ENCODE measurements at places on chromosomes 5 and 9. TPM values are rescaled to one million over a fixed set of nuclear protein-coding genes. Genes with fewer than 3 reads are reported as not detected.

Gene LECT2
- total RNA-seq, result not detected

Gene PRKAA1
- total RNA-seq, result 43.8 TPM

Gene OR13D1
- total RNA-seq, result not detected

Gene OR1J4
- total RNA-seq, result not detected

Gene N4BP3
- 14.0 TPM for total RNA-seq

DNA sequence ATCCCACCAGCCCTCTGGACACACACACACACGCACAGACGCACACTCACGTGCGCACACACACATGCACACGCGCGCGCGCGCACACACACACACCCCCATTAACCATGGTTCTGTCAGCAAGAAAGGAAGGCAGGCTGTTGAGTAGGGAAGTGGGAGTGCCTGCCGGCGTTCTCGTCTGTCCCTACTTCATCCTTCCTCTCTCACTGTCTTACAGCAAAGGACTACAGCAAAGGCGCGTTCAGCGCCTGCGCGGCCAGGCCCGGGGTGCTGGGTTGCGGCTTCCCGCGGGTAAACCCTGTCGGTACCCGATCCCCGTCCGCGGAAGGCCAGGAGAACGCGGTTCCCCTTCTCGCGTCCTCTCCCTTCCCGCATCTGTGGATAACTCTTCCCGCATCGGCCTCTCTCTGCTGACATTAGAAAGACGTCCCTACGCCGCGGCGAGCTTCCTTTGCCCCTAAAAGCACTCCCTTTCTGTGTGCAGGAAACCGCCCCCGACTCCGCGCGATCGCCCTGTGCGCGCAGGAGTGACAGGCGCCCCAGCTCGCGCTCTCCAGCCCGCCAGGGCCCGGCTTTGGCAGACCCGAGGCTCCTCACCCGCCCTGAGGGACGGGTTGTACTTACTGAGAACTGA, 219.2 kb downstream of the AGTPBP1 start:
- H3K4me1 ChIP-seq, result no peaks in the 10 kb centered on the region
- H3K4me3 ChIP-seq, result peak overlapping the region; percentile 7
- peak overlapping the region; percentile 45 for H3K27ac ChIP-seq
- DNase-seq, result no peak
- H3K36me3 ChIP-seq, result no peaks in the 10 kb centered on the region

- no peak for DNase-seq
- H3K36me3 ChIP-seq, result no peaks in the 10 kb centered on the region
- H3K27ac ChIP-seq, result no peak overlapping the region
These were observed 87.8 kb upstream of the SLC27A6 start for GRCh38 chr5:128877476-128877875.

GRCh38 chr9:89941875-89942274, 337.1 kb downstream of the GADD45G start:
- no peak overlapping the region for H3K4me3 ChIP-seq
- peaks cover 12% of the 10 kb centered on the region for H3K4me1 ChIP-seq
- DNase-seq, result no peak
- no peak overlapping the region for H3K27ac ChIP-seq
- no peaks in the 10 kb centered on the region for H3K27me3 ChIP-seq

GRCh38 chr9:108668938-108669335, 186.8 kb downstream of the ACTL7B start:
- no peaks in the 10 kb centered on the region for H3K27me3 ChIP-seq
- H3K4me3 ChIP-seq, result no peak overlapping the region
- H3K27ac ChIP-seq, result peak overlapping the region; percentile 62
- peaks cover 39% of the 10 kb centered on the region for H3K4me1 ChIP-seq
- no peak for DNase-seq

GRCh38 chr5:134436523-134437339, 25.1 kb upstream of the CDKN2AIPNL start:
- H3K4me3 ChIP-seq, result no peak overlapping the region
- peak overlapping the region; percentile 47 for H3K27ac ChIP-seq
- no peaks in the 10 kb centered on the region for H3K27me3 ChIP-seq
- no peaks in the 10 kb centered on the region for H3K36me3 ChIP-seq
- peak; percentile 48 for DNase-seq

- no peaks in the 10 kb centered on the region for H3K4me1 ChIP-seq
- no peak overlapping the region for H3K4me3 ChIP-seq
- H3K36me3 ChIP-seq, result no peaks in the 10 kb centered on the region
- no peak overlapping the region for H3K27ac ChIP-seq
- H3K27me3 ChIP-seq, result no peaks in the 10 kb centered on the region
These were observed 127.0 kb upstream of the VLDLR start for GRCh38 chr9:2494562-2494961.

DNA sequence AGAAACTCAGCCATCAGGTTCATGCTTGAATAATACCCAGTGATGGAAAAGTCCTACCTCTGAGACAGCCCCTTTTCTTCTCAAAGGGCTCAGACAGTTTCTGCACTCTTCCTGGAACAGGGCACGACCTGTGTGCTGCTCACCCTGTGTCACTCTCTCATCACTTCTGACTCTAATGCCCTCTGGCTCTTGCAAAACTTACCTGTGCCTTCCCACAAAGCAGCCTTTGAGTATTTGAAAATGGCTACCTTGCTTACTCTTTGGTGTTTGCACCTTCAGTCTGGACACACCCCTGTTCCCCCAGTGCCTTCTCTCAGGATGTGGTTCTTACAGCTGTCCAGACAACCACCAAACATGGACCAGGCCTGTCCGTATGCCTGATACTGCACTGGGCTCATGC, 171.4 kb downstream of the GRIA1 start:
- H3K27ac ChIP-seq, result no peak overlapping the region
- DNase-seq, result no peak
- no peaks in the 10 kb centered on the region for H3K27me3 ChIP-seq
- no peaks in the 10 kb centered on the region for H3K4me1 ChIP-seq
- no peaks in the 10 kb centered on the region for H3K36me3 ChIP-seq

DNA sequence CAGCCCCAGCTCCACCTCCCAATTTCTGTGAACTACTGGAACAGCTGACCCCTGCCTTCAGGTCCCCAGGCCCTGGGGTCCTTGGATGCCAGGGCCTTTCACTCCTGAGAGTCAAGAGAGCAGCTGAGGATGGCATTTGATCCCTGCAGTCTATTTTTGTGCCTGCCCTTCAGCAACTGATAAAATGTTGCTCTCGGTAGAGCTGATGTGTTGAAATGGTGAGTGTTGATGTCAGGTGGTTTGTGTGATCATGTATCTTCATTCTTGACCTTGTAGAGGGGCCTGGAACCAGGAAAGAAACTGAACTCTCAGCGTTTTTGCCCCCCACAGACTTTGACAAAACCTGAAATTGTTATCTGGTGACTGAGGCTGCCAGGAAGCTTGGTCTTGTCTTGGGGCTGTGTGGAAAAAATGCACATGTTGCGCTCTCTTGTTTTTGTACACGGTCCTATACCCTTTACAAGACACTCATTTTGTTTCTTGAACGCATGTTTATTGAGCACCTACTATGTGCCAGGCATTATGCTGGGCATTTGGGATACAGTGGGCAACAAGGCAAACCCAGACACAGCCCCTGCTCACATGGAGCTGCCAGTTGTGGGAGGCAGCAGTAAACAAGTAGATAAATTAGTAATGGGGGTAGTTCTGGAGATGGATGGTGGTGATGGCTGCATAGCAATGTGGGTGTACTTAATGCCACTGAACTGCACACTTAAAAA, 78.3 kb downstream of the PPARGC1B start:
- DNase-seq, result no peak
- H3K4me1 ChIP-seq, result peaks cover 64% of the 10 kb centered on the region
- H3K4me3 ChIP-seq, result no peak overlapping the region
- H3K27ac ChIP-seq, result no peak overlapping the region
- no peaks in the 10 kb centered on the region for H3K27me3 ChIP-seq

GRCh38 chr5:78636682-78637081, 11.9 kb downstream of the LHFPL2 start:
- no peaks in the 10 kb centered on the region for H3K27me3 ChIP-seq
- H3K4me1 ChIP-seq, result peaks cover 46% of the 10 kb centered on the region
- H3K4me3 ChIP-seq, result no peak overlapping the region
